ENCODE measurements at places on chromosomes 2 and 18. TPM values are rescaled to one million over a fixed set of nuclear protein-coding genes. Genes with fewer than 3 reads are reported as not detected.

The GALR1 gene
- not detected for total RNA-seq

DNA sequence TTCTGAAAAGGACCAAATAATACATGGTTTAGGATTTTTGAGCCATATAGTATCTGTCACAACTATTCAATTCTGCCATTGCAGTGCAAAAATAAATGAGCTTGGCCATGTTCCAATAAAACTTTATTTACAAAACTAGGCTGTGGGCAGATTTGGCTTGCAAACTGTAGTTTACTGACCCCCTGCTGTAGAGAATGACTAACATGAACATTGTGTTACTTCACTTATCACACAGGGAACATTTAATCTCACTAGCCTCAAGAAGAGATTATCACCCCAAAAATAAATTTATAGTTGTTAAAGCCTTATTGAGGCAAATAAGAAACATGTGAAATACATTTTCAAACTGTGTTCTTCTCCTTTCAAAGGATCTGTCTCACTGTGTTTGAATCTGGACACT is 766.2 kb downstream of the MBD2 start:
- H3K4me1 ChIP-seq: no peaks in the 10 kb centered on the region
- H3K27ac ChIP-seq: no peak overlapping the region
- no peaks in the 10 kb centered on the region for H3K27me3 ChIP-seq
- no peak for DNase-seq
- H3K4me3 ChIP-seq: no peak overlapping the region
- no peaks in the 10 kb centered on the region for H3K36me3 ChIP-seq

The CGREF1 gene
- total RNA-seq: 1.2 TPM

- no peaks in the 10 kb centered on the region for H3K36me3 ChIP-seq
- H3K27me3 ChIP-seq: peaks cover 35% of the 10 kb centered on the region
- no peak overlapping the region for H3K4me3 ChIP-seq
- no peak for DNase-seq
Observed at GRCh38 chr2:99027856-99028255, 91.8 kb upstream of the CRACDL start.

DNA sequence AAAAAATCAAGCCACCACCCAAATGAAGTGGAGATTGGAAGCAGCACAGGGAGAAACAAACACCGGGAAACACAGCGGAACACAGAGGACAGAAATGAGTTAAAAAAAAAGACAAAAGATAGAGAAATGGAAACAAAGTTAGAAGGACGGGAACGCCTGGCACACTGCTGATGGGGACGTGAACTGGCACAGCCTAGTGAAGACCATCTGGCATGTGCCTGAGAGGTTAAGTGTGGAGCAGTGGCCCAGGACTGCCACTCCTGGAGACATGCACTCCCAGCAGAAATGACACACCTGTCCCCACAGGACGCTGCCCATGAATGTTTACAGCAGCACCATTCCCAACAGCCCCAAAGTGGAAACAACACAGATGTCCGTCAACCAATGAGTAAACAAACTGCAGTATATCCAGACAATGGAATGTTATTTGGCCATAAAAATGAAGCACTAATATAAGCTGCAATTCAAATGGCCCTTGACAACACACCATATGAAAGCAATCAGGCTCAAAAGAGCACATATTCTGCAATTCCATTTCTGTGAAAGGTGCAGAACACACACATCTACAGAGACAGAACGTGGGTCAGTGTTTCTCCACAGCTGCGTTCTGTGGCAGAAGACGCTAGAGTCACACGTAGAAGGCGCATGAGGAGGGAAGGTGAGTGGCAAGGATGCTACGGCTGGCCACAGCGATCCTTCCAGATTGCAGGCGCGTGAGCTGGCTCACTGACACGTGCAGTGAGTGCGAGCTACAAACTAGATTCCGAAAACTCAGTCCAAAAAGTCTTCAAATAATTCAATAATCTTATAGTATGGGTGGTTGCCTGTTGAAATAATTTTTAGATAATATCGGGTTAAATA is 24.6 kb downstream of the THAP4 start:
- DNase-seq: no peak
- H3K27me3 ChIP-seq: no peaks in the 10 kb centered on the region
- H3K4me1 ChIP-seq: peaks cover 16% of the 10 kb centered on the region

DNA sequence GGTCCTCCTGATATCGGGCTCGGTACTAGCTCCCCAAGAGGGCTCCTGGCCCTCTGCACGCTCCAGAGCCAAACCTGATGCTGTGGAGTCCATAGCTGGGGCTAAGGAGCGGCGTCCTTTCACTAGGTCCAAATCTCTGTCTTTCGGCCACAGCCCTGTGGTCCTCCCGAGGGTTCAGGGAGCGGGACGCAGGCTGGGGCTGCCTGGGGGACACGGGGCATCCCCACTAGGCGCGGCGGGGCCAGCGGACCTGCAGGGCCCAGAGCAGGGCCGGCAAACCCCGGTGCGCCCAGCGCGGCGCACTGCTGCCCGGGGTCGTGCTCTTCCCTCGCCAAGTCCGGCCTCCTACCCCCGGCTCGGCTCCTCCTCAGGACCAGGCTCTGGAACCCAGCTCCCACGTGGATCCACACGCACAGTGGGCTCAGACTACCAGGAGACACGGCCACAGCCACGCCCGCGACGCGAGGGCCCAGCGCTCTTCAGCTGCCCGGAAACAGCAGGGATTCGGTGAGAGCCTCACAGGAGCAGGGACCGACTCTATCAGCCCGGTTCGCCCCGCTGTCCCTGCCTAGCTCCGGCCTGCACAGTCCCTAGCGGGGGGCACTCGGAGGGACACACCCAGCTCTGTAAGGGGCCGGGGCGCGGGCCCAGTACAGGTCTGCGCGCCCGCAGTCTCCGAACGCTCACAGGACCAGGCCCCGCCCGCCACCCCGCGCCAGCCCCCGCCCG is 593 bp downstream of the ZNF514 start:
- peak overlapping the region; percentile 82 for H3K4me3 ChIP-seq
- no peak for DNase-seq
- peak overlapping the region; percentile 70 for H3K27ac ChIP-seq

DNA sequence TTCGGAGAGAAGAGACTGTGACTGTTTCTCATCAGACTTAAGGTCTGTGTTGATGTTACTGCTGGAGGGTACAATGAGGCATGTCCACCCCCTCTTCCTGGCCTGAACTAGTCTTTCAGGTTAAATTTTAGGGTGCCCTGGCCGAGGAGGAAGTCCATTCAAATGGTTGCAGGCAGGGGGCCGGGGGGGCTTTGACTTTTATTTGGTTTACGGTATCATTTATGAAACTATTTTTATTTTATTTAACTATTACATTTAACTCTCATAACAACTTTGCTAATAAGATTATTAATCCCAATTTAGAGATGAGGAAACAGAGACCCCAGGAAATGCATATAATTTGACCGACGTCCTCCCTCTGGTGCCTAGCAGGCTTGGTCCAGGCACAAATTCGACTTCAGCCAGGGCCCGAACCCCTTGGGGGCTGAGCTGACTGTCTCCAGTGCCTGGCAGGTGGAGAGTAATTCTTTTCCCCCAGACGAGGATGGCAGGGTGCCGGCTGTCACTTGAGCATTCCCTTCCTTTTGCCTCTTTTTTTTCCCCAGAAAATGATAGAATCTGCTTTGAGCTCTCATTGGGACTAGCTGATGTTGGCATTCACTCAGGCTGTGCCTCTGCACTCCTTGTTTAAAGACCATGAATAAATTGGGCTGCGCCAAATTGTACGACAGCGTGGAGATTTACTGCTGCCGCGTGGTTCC is 255.3 kb upstream of the SALL3 start:
- no peak overlapping the region for H3K27ac ChIP-seq
- H3K27me3 ChIP-seq: no peaks in the 10 kb centered on the region
- no peaks in the 10 kb centered on the region for H3K36me3 ChIP-seq
- H3K4me1 ChIP-seq: no peaks in the 10 kb centered on the region
- DNase-seq: peak; percentile 62
- H3K4me3 ChIP-seq: no peak overlapping the region

DNA sequence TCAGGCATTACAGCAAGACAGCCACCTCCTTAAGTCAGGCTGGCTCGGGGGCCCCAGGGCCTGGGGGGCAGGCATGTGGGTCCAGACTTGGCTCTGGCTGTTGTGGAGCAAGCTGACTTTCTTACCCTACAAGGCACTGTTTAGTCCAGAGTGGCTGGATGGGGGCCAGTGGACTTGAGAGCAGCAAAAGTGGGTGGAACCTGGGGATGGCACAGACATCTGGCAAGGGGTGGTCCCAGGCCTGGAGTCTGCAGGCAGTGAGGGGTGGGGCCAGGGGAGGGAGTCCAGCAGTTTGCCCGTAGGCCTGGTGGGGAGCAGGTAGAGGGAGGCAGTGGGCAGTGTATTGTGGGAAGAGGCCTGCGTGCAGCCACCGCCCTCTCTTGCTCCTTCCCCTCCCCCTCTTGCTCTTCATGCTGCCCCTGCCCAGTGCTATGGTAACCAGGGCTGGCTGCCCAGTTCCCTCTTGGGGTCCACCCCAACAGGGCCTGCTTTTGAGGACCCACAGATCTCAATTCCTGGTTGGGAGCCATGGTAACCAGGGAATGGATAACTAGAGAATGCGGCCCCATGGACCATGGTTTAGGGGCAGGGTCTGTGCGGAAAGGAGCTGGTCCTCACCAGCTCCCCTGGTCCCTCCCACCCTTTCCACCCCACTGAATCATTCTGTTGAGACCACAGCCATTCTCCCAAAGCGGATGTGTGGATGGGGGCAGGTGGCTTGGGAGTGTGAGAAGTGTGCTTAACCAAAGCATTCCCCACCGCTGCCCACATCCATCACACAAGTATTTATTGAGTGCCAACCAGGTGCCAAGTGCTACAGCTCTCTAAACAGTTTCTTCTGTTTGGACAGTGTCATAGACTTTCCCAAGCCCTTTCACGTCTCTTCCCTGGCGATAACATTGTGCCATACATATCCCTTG is 19.3 kb downstream of the SPEG start:
- H3K27me3 ChIP-seq: no peaks in the 10 kb centered on the region
- H3K36me3 ChIP-seq: peaks cover 3% of the 10 kb centered on the region
- H3K4me1 ChIP-seq: peaks cover 27% of the 10 kb centered on the region
- DNase-seq: no peak

GRCh38 chr2:126719833-126720351 is 63.9 kb downstream of the GYPC start:
- DNase-seq: peak; percentile 53
- H3K4me1 ChIP-seq: no peaks in the 10 kb centered on the region
- H3K27ac ChIP-seq: no peak overlapping the region
- no peaks in the 10 kb centered on the region for H3K36me3 ChIP-seq
- H3K4me3 ChIP-seq: no peak overlapping the region

The EFEMP1 gene
- total RNA-seq: 7.4 TPM

The SOX11 gene
- 71.7 TPM for total RNA-seq

DNA sequence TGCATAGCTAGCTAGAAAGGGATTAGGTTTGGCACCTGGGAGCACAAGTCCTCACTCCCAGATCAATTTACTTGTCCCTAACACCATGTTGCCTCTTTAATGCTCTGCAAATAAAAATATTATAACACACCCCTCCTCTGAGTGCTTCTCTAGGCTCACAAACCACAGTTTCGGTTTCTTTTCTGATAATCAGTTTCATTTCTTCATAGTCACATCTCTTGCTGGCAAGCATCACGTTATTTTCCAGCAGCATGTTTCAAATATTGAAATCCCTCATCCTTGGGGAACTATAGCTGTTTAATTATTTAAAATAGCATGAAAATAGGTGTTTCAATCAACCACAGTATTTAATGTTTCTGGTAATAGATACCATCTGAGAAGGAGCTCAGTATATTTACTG is 13.9 kb upstream of the SMCHD1 start:
- no peaks in the 10 kb centered on the region for H3K36me3 ChIP-seq
- no peak for DNase-seq
- H3K27ac ChIP-seq: no peak overlapping the region
- H3K27me3 ChIP-seq: no peaks in the 10 kb centered on the region

DNA sequence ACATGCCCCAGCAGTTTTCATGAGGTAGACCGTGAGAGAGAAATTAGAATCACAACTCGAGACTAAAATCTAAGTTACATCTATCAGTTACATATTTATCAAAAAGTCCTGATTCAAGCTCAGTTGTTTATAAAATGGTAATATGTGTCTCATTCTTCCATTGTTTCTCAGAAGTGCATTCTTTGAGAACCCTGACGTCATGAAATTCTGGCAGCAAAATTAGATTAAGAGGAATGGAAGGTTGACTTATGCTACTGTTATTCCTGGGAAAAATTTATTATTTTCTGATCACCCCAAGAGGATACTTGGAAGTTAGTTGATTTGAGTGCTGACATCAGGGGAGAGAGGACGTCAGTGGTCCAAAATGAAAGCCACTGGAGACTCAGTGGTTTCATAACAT is 1864.8 kb upstream of the LRRTM1 start:
- no peak overlapping the region for H3K27ac ChIP-seq
- H3K4me3 ChIP-seq: no peak overlapping the region
- H3K4me1 ChIP-seq: no peaks in the 10 kb centered on the region
- no peak for DNase-seq
- H3K27me3 ChIP-seq: peaks cover 2% of the 10 kb centered on the region

The MTERF4 gene
- 32.4 TPM for total RNA-seq

DNA sequence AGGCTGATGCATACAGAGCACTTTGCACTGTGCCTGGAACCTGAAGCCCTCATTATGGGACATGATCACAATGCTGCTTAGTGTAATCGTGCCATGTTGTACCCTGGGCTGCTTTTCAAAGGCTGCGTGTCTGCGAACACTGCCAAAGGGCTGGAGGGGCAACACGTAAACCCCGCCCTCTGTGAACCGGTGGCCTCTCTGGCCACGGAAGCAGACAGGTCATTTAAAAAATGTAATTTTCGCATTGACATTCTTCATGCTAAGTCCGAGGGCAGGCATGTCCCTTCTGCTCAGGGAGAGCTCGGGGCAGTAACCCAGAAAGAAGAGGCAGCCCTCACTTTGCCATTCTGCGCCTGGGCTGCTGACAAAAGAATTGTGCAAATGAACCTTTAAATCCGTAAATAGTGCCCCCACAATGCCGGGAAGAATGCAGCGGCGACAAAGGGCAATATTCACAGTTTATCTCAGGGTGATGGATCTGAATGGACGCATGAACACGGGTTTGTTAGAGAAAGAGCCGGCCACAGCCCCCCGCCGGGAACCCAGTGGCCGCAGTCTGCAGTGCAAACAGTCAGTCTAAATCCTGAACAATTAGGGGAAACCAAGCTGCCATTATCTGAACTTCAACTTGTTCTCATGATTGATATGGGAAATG is 226.1 kb downstream of the MYCN start:
- no peak overlapping the region for H3K4me3 ChIP-seq
- DNase-seq: peak; percentile 75
- H3K36me3 ChIP-seq: no peaks in the 10 kb centered on the region
- H3K27ac ChIP-seq: no peak overlapping the region
- no peaks in the 10 kb centered on the region for H3K4me1 ChIP-seq

DNA sequence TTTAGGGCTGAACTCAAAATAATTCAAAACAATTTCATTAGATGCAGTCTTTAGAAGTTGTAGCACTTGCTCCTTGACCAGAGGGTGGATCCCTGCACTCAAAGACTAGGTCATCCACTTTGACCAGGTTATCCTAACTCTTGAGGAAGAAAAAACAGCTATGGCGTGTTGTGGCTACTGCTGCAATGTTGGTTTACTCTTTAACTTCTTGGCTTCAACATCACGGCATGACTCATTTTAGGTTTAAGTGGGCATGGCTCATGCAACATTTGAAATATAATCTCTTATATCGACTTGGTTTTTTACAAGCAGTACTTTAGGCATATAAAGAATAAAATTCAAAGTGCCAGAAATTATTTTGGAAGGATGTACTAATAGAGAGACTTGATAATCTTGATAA is 35.4 kb downstream of the ANKRD29 start:
- H3K4me1 ChIP-seq: peaks cover 31% of the 10 kb centered on the region
- H3K36me3 ChIP-seq: no peaks in the 10 kb centered on the region
- peaks cover 11% of the 10 kb centered on the region for H3K27me3 ChIP-seq
- no peak for DNase-seq

The AOX1 gene
- 0.97 TPM for total RNA-seq

- no peak overlapping the region for H3K27ac ChIP-seq
- H3K27me3 ChIP-seq: peaks cover 11% of the 10 kb centered on the region
- no peak overlapping the region for H3K4me3 ChIP-seq
- H3K36me3 ChIP-seq: no peaks in the 10 kb centered on the region
Observed at GRCh38 chr2:1510176-1510575, 96.9 kb downstream of the TPO start.

All from osteocyte (in vitro differentiated cells).